ENCODE measurements at places on chromosomes 5 and 9.
A peak's percentile ranks its signal among the peaks of the same experiment; 100 is the strongest.

DNA sequence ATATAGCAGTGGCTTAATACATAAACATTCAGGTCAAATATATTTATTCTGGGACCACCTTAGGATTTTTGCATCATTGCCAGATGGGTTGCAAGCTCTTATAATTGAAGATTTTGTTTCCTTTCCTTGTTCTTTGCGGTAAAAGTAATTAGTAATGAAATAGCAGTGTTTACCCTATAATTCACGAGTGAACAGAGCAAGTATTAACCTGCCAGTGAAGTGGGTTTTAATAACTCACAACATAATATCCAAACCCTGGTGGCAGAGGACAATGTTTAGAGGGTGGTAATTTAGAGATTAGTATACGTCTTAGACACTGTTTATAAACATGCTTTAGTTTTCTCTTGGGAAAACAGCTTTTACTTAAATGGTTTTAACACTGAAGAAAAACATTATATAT is 11.8 kb downstream of the ARL14EPL start:
- DNase-seq = no peak

GRCh38 chr9:131320031-131320685 is 30.6 kb downstream of the PLPP7 start:
- no peak for DNase-seq

- DNase-seq = peak; percentile 54
Measured at GRCh38 chr5:81232464-81233079, 550 bp upstream of the CKMT2 start.

- peak; percentile 35 for DNase-seq
Measured at GRCh38 chr5:151094030-151094851, 13.4 kb upstream of the TNIP1 start.

DNA sequence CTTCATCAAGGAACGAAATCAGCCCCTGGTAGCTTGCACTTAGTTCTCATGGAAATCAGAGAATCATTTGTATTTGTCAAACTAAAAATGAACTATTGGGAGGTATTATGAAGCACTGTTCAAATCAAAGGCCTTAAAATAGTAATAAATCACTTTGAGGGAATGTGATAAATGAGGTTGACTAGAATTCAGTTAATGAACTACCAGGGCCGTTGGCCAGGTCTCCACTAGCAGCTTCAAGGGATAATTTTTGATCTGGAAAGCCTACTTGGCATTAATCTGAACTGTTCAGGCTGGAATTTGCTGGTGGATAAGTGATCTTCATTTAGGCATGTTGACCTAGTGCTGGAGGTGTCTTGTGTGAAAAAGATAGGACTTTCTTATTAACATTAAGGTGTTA is 76.4 kb upstream of the GPR151 start:
- DNase-seq = no peak

- no peak for DNase-seq
Measured at GRCh38 chr5:141155540-141156374, 5.9 kb downstream of the PCDHB6 start.

- DNase-seq = no peak
Measured at GRCh38 chr9:37876376-37876775, 27.6 kb downstream of the SLC25A51 start.

DNA sequence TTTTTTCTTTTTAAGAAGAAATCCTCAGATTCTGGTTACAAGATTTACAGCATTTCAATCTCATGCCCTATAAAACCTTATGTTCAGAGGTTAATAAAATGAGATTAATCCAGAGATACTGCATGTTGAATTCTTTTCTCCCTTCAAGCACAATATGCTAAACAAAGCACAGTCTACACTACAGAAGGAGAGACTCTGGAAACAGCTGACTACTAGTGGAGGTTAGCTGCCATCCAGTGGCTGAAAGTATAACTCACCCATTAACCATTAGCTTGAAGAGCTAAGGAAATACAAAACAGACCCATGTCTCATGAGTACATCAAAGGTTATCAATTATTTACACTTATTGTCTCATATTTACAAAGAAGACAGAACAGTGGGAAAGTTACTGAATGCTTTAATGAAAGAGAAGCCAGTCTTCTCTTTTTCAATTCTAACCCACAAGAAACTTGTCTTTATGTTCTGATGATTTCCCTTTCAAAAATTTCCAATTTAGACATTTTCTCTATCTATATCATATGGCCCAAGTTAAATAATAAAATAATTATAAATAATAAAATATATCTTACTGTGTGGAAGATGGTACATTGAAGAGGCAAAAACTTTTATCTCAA is 12.7 kb upstream of the DNAH5 start:
- DNase-seq = peak; percentile 26

GRCh38 chr9:81564632-81565031 is 124.7 kb downstream of the TLE1 start:
- DNase-seq = no peak

DNA sequence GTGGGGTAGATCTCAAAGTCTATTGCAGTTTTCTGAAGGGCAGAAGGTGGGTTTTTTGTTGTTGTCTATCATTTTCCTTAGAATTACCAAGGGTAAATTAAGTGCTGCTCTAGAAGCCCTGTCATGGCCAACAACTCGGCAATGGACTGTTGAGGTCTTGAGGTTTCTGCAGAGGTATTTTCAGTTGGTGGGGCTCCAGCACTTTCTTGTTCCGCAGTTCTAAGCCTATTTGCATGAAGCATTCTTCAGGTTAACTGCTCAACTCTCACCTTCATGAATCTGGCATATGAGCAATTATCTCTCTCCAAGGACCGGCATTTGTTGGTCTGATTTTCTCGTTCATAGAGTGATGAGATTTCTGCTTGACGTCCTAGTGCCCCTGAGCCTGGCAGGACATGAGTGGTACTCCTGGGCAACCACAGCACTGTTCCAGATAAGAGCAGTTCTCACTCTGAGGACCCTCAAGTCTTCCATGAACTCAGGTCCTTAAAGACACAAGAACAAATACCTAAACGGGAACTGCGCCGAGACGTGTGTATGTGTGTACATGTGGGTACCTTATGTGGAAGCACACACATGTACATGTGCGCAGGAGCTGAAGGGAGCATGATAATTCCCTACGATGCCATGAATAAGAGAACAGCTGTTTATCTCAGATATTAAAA is 544.5 kb downstream of the CSNK1G3 start:
- no peak for DNase-seq

DNA sequence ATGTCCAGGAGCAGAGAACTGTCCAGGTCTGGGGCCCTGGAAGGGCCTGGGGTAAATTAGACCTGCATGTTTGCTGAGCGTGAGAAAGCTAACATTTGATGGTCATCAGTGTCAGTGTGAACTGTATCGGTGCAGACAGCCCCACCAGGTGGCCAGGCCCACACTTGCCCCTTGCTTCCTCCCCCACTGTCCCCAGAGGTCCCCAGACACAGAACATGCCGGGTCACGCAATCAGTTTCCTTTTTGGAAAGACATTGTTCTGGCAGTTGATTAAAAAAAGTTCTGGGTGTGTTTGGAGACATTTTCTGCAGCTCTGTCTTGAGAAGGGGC is 1.5 kb downstream of the NKD2 start:
- no peak for DNase-seq

- no peak for DNase-seq
Measured at GRCh38 chr9:127887792-127888191, 10.3 kb upstream of the AK1 start.

GRCh38 chr5:175107865-175108264 is 336.1 kb downstream of the DRD1 start:
- no peak for DNase-seq
